Effector CD8-positive, alpha-beta T cell (primary cell): ENCODE measurements at places on chromosomes 3 and 15.

- DNase-seq, result no peak
Observed at GRCh38 chr3:123540285-123540684, 44.6 kb downstream of the HACD2 start.

GRCh38 chr3:111465081-111465670, 76.8 kb upstream of the CD96 start:
- no peak for DNase-seq

DNA sequence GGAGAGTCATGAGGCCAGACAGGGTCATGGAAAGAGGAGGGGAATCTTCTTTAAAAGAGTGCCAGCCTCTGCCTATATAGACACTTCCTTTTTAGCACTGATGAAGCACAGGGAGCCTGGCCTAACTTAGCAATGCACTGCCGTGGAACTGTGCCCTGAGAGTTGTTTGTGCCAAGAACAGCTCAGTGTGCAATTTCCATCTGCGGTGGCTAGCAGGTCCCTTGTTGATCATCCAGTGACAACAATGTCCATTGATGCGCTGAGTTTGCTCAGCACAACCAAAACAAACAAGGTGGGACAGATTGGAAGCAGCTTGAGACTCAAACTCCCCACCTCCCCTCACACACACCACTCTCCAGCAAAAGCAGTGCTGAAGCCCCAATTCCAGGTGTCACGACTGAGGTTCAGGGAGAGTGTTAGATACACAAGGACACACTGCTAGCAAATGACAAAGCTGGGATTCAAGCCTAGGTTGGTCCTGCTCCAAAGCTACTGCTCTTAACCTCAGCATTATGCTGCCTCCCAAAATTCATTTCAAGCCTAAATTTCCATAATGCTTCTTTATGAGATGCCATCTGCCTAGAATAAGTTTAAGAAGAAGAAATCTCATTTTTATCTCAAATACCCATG, 316.6 kb upstream of the UBE2E2 start:
- no peak for DNase-seq

- DNase-seq, result no peak
Observed at GRCh38 chr3:124094496-124094895, 102.6 kb upstream of the ROPN1 start.

- DNase-seq, result no peak
Observed at GRCh38 chr3:72669224-72669623, 179.0 kb downstream of the SHQ1 start.

- no peak for DNase-seq
Observed at GRCh38 chr3:177478170-177478867, 281.0 kb upstream of the TBL1XR1 start.

DNA sequence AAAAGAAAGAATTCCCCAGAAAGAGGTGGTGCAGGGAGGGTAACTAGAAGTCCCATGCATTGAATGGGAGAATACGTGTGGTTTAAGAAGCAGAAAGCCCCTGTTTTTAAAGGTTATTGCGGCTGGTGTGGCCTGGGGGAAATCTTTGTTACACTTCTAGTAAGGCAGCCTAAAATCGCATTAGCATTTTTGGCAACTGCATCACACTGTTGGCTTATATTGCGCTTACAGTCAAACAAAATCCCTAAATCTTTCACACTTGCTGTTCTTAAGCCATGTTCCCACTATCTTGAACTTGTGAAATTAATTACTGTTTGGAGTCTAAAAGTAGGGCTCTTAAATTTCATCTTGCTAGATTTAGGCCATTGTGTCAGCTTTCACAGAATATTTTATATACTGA, 66.0 kb upstream of the GOLIM4 start:
- DNase-seq, result no peak

DNA sequence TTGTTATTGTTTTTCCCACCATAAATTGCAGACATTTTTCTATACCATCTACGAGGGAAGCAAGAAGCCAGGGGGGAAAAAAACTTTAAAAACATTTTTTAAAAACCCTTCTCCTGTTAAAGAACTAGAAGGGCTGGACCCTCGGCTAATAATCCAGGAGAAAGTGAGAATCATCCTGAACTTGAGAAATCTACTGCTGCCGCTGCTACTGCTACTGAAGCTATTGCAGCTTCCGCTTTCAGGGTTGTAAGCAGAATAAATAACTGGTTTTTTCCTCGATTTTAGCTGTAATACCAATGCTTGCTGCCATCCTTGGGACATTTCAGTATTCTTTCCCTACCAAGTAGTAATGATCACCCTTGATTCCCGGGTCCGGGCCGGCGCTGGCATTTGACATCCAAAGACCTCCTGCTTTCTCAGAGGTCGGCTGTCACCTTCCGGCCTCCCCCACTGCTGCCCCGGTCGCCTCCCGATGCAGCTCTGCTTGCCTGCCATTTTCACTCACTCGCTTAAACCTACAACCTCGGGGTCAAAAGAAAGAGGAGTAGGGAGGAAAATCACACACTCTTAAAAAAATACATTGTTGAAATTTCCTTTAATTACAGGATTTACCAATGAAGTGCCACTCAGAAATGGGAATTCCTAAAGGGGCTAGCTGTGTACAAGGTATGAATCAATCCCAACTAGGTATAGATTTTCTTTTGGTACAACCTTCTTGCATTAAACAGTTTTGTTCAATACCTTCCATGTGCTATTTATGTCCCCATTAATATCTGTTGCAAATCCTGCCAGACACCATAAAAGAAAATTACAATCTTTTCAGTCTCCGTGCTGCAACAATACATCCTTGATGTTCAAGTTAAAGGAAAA, 674 bp upstream of the MECOM start:
- DNase-seq, result no peak

DNA sequence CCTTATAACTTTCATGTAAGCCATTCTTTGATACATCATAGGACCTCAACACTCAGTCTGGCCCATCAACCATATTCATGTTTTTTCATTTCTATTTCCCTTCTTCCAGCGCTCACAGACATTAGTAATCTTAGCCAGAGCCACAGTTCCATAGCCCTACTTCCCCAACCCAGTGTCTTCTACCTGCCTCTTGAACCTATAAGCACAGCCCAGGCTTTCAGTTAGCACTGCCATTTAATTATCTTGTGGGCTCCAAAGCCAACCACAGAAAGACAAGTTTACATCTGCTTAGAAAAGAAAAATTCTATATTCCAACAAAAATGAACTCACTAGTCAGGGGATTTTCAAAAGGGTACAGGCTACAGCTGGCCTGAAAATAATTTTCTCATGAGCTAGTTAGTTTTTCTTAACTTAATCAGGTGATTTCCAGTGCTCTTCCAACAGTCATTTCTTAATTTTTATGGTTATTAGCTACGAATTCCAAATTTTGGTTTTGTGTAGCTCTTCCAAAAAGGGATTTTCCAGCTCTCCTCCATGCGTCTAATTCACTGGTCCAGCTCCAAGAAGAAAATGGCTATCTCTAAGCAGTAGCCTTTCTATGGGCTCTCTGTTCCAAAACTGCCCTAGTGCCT, 13.7 kb downstream of the CD200 start:
- no peak for DNase-seq

GRCh38 chr15:52710708-52711389, 31.7 kb upstream of the ATOSA start:
- no peak for DNase-seq

DNA sequence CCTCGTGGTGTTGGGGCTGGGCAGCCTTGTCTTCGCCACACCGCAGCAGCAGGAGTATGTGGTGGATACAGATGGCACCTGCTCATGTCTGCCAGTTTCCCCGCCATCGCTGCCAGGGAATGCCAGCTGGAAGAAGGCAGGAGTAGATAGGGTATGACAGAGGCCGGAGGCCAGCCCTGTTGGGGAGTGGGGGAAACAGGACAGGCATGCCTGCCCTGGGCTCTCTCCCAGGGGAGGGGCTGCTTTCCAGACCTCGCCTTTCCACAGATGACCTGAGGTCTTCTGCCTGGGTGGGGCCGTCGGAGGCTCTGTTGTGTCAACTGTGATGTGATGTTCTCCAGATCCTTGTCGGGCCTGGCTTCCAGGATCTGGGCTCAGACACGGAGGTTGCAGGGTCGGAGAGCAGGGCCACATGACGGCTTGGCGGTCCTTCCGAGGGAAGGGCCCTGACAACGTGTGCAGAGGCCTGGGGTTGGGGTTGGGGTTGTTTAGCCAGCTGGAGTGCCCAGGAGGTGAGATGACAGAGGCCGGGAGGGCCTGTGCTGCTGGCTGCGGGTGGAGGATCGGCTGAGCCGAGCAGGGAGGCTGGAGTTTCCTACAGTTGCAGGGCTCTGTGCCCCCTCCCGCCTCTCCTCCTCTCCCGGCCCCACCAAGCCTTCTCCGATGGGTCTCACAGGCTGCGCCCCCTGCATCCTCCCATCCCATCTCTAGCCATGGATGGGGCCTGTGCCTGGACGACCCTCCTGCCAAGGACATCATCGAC, 102.0 kb downstream of the TBC1D2B start:
- no peak for DNase-seq

DNA sequence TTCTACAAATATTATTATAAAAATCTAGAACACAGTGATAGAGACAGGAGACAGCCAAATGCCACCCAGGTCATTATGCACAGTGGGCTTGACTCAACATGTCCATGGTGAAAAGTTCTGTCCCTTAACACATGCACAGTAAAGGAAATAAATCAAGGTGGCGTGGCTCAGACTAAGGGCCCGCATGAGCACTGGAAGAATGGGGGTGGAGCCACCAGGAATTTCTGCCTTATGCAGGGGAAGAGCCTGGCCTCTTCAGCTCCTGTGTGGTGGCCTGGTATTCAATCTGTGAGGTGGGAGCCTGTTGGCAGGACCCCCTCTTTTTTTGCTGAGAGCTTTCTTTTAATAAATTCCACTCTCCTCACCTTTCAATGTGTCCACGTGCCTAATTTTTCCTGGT, 17.2 kb upstream of the SPG21 start:
- no peak for DNase-seq
